ENCODE measurements at places on chromosomes 16 and 17. TPM values are rescaled to one million over a fixed set of nuclear protein-coding genes. Genes with fewer than 3 reads are reported as not detected.
A peak's percentile ranks its signal among the peaks of the same experiment; 100 is the strongest.

BEAN1 gene
- 0.26 TPM for total RNA-seq

PPP1R27 gene
- 0.62 TPM for total RNA-seq

CPNE2 gene
- 4.0 TPM for total RNA-seq

MT1G gene
- total RNA-seq, result 1,230 TPM

OR1F1 gene
- not detected for total RNA-seq

OR3A3 gene
- not detected for total RNA-seq

ARL5C gene
- total RNA-seq, result not detected

CLEC10A gene
- 2.2 TPM for total RNA-seq

NT5M gene
- 0.79 TPM for total RNA-seq

STX1B gene
- 0.62 TPM for total RNA-seq

FAM117A gene
- 6.2 TPM for total RNA-seq

DPEP3 gene
- not detected for total RNA-seq

ARMC5 gene
- total RNA-seq, result 7.6 TPM

DRC3 gene
- total RNA-seq, result 0.88 TPM

CCDC40 gene
- total RNA-seq, result 3.1 TPM

CMTM2 gene
- not detected for total RNA-seq

TP53TG3 gene
- not detected for total RNA-seq

BCL6B gene
- total RNA-seq, result 1.5 TPM

HAS3 gene
- total RNA-seq, result 0.66 TPM

DNA sequence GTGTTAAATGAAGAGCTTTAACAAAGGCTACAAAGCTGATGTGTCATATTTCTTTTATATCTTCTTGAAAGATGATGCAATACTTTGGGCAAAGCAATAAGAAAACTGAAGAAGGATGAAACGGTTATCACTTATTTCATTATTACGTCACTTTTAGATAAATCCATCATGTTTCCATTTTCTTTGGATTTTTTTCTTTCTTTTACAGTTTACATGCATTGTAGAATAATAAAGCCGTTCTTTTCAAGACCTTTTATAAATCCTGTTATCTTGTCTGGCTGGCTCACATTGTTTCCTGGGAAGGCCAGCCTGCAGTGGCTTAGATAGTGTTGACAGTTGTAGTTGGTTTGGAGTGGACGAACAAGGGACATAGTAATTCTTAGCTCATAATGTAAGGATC lies 28.9 kb downstream of the TANC2 start:
- DNase-seq, result no peak

DNA sequence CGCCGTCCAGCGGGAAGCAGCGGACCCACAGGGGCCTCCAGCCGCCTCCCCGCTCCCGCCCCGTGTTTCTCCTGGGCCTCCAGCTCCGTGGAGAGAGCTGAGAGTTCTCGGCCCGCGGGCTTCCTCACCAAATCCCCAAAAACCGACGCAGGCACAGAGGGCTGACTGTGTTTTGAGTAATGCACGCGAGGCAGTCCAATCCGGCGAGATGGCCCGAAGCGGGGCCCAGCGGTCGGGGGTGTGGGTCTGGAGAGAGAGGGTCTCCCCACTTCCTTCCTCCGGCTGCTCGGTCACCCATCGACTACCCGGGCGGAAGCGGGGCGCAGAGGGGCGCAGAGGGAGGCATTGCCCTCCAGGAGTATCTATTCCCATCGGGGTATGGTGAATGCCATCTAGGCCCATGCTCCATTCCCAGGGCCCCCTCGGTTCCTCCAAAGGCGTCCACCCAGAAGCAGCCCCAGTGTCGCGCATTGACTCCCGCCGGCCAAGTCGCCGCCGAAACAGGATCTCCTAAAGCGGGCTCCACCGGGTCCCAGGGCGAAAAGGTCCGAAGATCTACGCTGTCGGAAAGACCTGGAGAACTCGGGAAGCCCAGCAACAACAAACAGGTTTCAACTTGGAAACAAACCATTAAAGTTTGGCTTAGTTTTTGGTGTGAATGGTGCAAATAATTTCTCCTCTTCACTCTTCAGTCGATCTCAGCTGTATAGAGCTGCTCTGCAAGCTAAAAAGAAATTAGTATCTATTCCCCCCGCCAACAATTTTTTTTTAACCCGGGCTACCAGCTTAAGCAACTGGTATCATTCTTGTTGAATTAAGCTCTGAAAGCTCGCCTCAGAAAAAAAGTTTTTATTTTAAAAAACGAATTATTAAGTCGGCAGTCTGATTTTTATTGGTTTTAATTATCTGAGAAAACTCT lies 19.2 kb upstream of the HOXB13 start:
- no peak for DNase-seq

DNA sequence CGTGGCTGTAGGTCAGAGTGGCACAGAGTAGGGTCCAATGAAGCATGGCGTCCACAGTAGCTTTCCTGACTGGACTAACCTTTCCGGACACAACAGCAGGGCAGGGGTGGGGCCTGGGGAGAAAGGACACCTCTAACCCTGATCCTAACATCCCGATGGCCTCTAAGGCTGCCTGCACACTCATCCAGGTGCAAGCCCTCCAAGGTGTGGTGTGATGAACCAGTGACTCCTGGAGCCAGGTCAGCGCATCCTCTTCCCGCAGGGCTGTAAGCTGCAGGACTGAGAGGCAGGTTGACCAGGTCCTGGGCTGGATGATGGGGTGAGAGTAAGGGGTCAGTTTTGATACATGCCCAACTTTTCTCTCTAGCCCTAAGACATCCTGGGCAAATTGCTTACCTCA lies 3.1 kb upstream of the ERBB2 start:
- DNase-seq, result no peak

GRCh38 chr17:17109256-17109655 lies 67.0 kb downstream of the MPRIP start:
- DNase-seq, result no peak

DNA sequence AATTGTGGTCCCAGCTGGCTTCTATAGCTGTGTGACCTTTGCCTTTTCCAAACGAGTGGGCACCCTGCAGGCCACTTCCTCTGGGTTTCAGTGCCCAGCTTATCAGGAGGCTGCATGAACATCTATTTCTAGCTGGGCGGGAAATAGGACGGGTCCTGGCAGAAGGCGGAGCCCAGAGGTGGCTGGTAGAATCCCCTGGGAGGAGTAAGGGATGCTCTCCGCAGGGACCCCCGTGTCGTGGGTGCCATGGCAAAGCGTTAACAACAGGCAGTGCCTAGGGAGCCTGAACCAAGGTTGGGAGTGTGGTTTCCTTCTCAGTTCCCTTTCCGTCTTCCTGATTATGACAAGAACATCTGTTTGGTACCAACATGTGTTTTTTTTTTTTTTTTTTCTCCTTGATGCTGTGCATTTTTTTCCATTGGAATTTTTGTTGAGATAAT lies 58.2 kb downstream of the PLCG2 start:
- DNase-seq, result no peak

- peak; percentile 51 for DNase-seq
Observed at GRCh38 chr16:87828907-87829621, 40.2 kb downstream of the SLC7A5 start.

DNA sequence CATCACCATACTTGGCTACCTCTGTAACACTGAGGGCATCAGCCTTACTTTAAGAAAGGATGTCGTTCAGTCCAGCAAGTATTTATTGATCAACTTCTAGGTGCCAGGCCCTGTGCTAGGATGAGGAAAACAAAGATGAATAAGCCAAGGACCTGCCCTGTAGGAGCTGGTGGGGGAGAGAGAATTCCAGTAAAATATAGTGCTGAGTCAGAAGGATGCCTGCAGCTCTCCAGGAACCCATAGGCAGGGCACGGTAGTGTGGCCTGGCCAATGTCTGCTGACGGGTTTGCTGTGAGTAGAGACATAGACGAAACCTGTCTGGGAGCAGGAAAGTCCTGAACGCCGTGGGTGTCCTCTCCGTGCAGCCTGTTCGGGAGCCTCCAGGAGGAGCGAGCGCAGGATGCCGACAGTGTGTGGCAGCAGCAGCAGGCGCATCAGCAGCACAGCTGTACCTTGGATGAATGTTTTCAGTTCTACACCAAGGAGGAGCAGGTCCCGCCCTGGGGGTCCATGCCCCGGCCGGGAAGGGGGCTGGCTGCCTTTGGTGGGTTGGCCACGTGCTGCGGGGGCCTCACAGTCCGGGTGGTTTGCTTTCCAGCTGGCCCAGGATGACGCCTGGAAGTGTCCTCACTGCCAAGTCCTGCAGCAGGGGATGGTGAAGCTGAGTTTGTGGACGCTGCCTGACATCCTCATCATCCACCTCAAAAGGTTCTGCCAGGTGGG lies 55.6 kb downstream of the USP43 start:
- DNase-seq, result no peak

GRCh38 chr17:56847106-56847505 lies 13.2 kb downstream of the DGKE start:
- no peak for DNase-seq

DNA sequence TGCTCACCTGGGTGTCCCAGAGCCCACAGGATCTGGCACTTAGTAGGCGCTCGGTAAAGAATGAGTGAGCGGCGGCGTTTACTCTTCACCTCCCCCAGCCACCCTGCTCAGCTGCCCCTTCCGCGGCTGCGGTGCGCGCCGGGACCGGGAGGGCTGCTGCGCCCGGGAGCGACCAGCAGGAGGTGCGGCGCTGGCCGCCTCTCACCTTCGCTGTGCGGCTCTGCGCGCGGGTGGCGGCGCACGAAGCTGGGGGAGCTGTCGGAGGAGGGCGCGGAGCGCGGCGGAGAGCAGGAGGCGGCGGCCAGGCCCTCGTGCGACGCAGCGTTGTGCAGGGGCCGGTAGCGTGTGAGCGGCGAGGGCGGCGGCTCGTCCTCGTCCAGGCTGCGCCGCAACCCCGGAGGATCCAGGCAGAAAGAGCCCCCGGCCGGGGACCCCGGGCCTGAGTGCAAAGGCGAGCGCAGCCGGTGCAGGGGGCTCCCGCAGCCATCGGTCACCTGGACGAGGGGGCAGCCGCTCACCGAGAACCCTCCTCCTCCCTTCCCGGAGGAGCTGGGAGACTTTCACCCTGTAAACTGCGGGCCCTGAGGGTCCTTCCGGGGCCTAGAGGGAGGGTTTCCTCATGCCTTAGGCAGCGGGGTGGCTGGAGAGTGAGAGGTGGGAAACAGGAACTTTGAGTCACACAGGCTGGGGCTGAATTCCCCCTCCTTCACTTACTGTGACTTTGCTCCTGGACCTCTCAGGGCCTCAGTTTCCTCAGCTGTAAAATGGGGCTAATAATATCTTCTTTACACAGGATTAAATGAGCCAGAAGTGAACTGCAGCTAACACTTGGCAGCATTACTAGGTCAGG lies 12.5 kb downstream of the SAMD14 start:
- peak; percentile 70 for DNase-seq

GRCh38 chr17:42674755-42675347 lies 1.9 kb downstream of the PLEKHH3 start:
- DNase-seq, result no peak

- DNase-seq, result peak; percentile 72
Observed at GRCh38 chr17:82300707-82301270, 16.6 kb downstream of the CD7 start.

DNA sequence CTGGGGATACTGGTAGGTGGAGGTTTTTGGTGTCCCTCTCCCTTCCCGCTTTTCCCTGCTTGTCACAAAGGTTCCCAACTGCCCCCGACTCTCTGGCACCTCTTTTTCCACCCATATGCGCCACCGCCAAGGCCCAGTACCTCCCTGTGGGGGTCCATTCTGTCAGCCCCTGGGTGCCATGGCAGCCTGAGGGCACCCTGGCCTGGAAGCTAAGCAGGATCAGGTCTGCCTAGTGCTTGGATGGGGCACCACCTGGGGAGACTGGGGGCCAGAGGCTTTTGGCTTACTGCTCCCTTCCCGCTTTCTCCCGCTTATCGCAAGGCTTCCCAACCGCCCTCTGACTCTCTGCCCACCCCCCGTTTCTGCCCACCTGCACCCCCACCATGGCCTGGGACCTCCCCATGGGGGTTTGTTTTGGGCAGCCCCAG lies 2286.4 kb downstream of the TP53TG3F start:
- DNase-seq, result no peak

DNA sequence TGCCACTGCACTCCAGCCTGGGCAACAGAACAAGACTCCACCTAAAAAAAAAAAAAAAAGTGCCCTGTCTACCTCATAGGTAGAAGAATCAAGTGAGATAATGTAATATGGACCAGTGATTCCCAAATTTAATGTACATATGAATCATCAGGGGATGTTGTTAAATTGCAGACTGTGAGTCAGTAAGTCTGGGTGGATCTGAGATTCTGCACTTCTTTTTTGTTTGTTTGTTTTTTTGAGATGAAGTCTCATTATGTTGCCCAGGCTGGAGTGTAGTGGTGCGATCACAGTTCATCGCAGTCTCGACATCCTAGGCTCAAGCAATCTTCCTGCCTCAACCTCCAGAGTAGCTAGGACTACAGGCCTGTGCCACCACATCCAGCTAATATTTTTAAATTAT lies 31.6 kb downstream of the HOXB1 start:
- no peak for DNase-seq

- no peak for DNase-seq
Observed at GRCh38 chr16:58859958-58860669, 126.0 kb upstream of the GOT2 start.

DNA sequence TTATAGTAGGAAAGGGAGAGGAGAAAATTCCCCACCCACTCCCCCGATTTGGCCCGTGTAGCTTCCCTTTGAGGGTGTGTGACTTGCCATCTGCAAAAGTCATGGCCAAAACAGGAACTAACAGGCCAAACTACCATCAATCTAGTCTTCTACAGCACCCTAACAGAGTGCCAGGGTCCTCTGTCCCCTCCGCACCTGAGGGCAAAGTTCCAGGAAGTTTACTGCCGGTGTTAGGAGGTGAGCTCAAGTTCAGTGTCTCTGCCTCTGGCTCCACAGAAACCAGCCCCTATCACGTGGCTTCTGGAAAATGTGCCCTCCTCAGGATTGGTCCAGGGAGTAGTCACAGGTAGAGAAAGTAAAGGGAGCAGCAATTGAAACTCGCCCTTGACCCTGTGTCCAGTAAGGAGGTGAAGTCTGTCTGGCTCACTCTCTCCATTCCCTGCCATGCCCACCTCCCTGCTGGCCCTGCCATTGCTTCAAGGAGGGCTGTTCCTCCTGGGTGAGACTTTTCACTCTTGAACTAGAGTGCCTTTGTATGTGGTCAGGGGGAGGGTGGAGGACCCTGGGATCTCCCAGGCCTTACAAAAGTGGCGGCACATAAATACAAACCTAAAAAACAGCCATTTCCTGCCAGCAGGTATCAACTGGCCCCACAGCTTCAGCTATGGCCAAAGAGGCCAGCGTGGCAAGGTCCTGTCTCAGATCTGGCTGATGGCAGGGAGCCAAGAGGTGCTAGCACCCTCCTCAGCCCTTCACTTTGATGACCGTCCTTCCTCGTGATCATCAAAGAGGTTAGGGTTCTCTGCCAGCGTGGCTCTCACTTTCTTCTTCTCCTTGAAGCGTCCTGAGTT lies 5.3 kb downstream of the PRR15L start:
- DNase-seq, result peak; percentile 59

- no peak for DNase-seq
Observed at GRCh38 chr16:31323959-31324629, 30.9 kb upstream of the ITGAX start.
